NB4 (cell line): ENCODE measurements at places on chromosomes 1 and 21.
A peak's percentile ranks its signal among the peaks of the same experiment; 100 is the strongest.

DNA sequence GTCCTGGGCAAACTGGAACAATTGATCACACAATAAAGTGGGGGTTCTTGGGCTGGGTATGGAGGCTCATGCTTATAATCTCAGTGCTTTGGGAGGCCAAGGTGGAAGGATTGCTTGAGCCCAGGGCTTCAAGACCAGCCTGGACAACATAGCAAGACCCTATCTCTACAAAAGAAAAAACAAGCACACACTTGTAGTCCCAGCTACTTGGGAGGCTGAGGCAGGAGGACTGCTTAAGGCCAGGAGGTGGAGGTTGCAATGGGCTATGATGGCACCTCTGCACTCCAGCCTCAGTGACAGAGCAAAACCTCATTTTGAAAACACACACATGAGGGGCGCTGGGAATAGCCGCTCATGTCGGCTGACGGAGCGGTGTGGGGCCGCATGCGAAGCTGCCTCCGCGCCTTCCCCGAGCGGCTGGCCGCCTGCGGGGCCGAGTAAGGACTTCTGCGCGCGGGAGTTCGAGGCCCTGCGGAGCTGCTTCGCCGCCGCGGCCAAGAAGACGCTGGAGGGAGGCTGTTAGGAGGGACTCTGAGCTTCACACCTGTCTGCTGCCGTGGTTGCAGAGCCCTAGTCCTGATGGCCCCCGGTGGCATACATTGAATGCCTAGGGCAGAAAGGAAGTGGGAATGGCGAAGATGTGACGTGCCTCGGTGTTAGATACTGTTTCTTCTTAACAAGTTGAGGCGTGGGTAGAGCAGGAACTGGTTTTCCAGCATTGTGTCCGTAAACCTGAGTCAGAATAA lies 59.5 kb downstream of the ACBD3 start:
- no peak for DNase-seq

- DNase-seq, result no peak
Measured at GRCh38 chr1:26771285-26771642, 16.5 kb upstream of the PIGV start.

GRCh38 chr1:62912028-62912638 lies 128.2 kb downstream of the ATG4C start:
- DNase-seq, result peak; percentile 18

DNA sequence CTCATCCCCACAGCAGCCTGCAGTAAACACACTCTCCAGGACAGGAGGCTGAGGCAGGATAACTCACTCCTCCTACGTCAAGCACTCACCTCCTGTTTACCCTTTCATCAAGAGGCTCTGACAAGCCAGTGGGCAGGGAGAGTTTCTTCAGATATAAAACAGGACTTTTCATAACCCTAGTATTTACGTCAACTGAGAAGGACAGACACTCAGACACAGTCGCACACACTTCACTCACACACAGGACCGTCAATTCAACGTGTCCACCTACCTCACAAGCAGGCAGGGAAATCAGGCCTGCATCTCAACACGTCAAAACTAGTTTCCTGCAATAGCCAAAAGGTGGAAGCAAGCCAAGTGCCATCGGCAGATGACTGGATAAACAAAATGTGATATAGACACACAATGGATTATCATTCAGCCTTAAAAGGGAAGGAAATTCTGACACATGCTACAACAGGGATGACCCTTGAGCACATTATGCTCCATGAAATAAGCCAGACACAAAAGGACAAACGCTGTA lies 48.6 kb downstream of the ITPKB start:
- DNase-seq, result no peak

- no peak for DNase-seq
Measured at GRCh38 chr1:117268535-117269455, 58.1 kb upstream of the VTCN1 start.

GRCh38 chr21:27077501-27077900 lies 110.6 kb upstream of the ADAMTS5 start:
- DNase-seq, result no peak

GRCh38 chr1:193402977-193403376 lies 216.6 kb upstream of the B3GALT2 start:
- DNase-seq, result no peak
